HT-29 (cell line): ENCODE measurements at places on chromosomes 6 and 20.

DNA sequence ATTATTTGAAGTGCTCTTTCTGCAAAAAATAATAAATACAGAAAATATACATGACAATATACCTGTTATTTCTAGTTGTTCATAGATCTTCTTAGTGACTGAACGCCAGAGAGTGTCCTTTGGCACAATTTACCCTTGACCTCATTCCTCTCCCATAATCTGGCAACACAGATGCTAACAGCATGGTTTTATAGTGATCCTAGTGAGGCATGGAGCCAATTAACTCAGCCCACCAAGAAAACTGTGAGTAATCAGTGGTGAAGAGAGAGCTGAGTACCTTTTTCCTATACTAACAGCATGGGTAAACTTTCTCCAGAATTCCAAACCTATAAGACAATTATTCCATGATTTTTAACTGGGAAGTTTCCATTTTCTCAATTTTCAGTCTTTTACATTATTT lies 61.0 kb downstream of the VGLL2 start:
- DNase-seq, result no peak

- no peak for DNase-seq
Observed at GRCh38 chr6:162377735-162378134, 349.8 kb downstream of the PRKN start.

- DNase-seq, result peak; percentile 54
Observed at GRCh38 chr6:11535801-11536230, 1.7 kb upstream of the TMEM170B start.

GRCh38 chr20:44069203-44070011 lies 117.6 kb downstream of the JPH2 start:
- DNase-seq, result no peak

DNA sequence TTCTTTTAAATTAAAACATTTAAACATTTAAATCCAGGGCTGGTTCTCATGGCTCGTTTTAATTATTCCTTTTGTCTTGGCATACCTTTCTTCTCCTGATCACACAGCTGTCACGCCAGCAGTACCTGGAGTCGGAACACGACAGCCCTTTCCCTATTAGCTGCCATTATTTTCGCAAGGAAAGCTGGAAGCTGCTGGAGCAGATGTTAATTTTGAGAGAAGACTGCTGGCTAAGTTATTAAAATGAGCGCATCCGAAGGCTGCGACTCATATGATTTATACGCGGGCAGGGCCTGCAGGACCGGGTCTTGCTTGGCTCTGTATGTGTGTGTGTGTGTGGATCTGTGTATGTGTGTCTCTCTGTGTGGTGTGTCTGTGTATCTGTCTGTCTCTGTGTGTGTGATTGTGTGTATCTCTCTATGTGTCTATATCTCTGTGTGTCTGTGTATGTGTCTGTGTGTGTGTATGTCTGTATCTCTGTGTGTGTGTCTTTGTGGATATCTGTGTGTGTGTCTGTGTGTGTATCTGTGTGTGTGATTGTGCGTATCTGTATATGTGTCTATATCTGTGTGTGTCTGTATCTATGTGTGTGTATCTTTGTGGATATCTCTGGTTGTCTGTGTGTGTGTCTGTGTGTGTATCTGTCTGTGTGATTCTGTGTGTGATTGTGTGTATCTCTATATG lies 191.5 kb downstream of the CDH4 start:
- DNase-seq, result no peak

DNA sequence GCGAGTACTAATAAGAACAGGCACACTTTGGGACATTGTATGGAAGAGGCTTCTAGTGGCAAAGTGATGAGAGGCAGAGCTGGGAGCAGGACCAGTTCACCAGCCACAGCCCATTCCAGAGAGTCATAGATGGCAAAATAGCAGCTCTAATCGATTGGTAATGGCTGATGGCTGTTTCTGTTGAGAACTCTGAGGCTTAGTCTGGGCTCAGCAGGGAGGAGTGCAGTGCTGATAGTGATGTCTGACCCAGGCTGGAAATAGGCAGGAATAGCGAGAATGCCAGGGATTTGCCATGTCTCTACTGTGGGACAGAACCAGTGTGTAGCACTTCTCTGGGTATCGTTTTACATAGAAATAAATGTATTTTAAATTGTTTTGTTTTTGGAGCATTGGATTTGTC lies 620.0 kb upstream of the FLRT3 start:
- no peak for DNase-seq

- DNase-seq, result no peak
Observed at GRCh38 chr6:127576874-127577273, at the start of gene C6orf58. TSS of gene C6orf58 (plus strand) at chr6:127577174. CDS start at chr6:127577186, 12 bp downstream.

DNA sequence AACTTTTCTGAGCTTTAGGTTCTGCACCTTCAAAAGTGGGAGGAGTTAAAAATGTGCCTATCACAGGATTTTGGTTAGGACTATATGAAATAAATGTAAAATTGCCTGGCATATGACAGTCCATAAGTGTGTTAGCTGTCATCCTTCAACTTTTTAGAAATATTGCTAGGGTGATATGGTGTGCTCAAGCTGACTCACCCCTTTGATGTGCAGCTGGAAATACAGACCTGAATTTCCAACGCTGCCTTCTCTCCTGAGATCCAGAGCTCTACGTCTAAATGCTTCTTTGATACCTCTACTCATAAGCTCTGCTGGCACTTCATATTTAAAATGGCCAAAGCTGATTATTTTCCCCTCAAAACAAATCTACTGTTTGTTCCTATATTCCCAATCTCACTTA lies 2.7 kb downstream of the SLC35B3 start:
- no peak for DNase-seq

DNA sequence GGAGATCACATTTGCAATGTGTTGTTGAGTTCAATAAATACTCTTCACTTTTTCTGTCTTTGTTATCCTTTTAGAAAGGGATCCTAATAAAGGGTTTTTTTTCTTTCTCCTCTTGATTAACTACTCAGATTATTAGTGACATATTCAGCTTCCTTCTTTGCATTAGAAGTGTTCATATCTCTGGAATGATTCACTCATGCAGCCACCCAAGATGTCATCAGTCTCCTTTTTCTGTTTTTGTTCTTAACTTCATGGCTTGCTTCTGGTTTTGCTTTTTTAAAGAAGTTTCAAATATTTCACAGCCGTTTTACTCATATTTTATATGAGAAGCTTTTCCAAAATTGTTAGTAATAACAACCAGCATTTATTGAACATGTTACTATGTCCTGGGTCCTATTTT lies 187.6 kb downstream of the TMEM242 start:
- DNase-seq, result no peak

DNA sequence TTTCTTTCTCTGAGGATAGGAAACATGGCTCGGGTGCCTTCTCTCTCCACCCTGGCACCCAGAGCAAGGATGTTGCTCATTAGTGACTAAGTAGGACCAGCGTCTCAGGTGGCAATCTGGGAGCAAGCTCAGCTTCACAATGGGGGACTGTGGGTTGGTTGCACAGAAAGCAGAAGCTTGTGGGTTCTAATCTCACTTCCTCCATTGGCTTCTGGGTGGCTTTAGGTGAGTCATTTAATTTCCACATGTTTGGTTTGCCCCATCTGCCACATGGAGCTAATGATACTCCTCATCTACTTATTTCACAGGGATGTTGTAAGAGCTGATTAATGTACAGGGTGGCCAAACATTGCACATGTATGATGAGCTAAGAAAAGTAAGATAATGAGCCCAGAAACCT lies 54.8 kb upstream of the AKIRIN2 start:
- no peak for DNase-seq

DNA sequence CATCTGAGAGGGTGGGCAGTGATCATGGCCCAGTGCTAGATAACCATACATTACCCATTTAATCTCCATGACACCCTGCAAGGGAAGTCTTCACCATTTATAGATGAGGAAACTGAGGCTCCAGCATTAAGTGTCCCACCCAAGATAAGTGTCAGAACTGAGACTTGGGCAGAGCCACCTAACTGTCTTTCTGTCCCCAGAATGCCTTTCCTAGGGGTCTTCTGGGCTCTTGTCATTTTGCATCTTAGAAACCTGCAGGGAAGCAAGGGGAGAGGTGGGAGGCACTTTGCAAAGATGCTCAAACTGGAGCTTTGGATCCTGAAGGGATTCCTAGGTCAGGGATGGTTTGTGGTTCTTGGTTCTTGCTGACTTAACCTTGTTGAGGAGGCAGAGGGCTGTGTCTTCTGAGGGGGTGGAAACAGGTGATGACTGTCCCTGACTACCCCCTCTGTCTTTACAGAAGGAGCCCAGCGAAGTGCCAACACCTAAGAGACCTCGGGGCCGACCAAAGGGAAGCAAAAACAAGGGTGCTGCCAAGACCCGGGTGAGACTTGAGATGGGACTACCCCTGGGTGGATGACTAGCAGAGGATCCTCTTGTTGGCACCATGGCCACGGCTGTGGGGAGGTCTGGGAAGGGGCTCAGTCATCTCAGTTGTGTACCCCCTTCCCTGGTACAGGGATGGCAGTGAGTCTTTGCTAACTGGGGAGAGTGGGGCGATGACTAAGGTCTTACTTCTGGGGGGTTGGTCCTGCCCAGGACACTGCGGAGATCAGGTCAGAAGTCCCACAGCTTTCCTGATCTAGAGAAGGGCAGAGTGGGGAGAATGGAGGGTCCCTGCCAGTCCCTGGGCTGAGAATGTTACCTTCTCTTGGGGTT lies 5.8 kb downstream of the HMGA1 start:
- no peak for DNase-seq

DNA sequence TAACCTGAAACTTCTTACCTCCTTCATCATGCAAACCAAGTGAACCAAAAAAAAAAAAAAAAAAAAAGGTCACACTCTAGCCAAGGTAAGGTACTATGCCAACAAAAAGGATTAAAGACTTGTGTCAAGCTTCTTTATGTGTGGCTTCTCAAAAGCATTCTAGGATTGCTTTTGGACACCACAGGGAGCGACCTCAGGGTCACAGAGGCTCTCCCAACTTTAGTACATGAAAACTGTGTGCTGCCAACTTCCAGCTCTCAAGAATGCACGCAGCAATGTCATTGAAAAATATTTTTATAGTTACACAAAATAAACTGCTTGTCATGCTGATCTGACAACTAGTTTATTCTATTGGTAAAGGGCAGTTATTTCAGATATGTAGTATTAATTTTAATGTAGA lies 243.8 kb downstream of the PLCB1 start:
- no peak for DNase-seq

DNA sequence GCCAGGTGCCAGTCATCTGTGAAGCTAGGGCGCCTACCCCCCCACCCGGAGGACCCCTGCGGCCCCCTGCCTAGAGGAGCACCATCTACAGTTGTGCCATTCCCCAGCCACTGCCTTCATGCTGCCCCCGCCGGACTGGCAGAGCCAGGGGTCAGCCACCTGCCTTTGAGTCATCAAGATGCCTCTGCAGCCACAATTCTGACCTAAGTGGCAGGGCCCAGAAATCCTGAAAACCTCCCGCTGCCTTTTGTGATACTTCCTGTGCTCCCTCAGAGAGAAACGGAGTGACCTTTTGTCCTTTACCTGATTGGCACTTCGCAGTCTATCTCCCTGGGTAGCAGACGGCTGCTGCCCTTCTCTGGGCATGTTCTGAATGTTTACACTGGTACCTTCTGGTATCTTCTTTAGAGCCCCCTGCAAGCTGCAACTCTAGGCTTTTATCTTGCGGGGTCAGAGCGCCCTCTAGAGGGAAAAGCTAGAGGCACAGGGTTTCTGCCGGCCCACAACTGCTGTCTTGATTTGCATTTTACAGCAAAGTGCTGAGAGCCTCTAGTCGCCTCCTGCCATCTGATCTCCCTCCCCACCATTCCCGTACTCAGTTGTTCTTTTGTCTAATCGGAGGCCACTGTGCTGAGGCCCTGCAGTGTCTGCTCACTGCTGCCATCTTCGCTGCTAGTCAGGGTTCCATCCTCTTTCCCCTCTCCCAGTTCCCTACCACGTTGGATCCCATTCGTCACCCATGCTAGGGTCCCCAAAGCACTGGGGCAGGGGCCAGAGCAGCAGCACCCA lies 26.9 kb downstream of the SPATA2 start:
- peak; percentile 88 for DNase-seq

DNA sequence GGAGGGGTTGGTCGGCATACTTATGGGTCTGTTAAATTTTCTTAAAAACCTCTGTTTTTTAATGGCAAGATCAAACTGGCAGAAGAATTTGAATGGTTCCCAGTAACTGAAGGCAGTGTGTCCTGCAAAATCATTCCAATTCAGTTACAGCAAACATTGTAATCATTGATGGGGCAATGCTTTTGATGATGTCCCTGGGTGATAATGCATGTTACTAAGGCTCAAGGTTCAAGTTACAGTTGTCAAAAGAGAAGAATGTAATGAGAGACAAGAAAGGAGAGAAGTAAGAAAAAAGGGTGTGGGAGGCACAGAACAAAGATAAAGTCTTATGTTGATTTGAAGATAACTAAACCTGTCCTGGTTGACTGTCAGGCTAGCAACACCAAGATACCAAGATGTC lies 54.9 kb downstream of the CEP162 start:
- DNase-seq, result no peak

DNA sequence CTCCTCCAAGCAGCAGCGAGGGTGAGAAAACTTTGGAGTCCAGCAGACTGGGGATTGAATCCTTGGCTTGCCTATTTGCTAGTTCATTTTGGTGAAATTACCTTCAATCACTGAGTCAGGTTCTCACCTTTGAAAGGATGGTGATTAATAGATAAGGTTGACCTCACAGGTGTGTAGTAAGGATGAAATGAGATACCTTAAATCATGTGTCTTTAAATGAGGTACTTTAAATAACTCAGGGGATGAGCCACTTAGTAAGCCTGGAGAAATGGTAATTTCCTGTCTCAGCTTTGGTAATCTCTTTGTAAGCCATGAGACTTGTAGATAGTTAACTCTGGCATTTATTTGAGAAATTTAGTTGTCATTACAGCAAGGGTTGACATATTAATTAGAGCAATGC lies 70.2 kb downstream of the TULP4 start:
- DNase-seq, result no peak

DNA sequence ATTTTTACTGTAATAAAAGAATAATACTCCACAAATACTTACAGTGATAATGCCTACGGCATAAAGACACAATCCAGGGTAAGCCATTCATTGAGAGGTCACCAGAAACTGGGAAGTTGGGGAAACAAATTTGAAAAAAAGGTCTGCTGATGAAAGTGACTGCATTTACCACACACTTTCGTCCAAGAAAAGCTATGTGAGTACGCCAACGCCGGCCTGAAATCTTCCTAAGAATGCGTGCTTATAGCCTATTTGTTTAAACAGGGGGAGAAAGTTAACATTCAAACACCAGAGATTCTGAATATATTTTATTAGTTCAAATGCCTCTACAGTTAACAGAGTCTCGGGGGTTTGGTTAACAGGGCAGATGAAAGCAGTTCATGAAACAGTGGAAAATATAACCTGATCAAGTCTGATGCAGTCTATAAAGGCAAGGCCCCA lies 657 bp upstream of the LTV1 start:
- no peak for DNase-seq

DNA sequence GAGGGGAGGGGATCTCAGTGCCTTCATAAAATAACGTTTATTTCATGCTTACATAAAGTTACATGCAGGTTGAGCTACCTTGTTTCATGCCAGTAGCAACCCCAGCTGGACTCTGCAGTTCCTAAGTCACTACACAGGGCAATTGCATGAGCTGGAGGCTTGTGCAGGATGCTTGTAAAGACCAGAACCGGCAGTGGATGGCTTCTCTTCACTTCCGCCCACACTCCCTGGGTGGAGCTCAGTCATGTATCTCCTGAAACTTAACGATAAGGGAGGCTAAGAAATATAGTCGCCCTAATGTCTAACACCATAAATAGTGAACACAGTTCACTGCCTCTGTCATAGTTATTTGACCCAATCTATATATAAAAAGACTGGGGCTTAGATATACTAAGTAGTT lies 99.4 kb upstream of the RAB32 start:
- no peak for DNase-seq
